Keratinocyte (primary cell): ENCODE measurements at places on chromosomes 3 and 15.

DNA sequence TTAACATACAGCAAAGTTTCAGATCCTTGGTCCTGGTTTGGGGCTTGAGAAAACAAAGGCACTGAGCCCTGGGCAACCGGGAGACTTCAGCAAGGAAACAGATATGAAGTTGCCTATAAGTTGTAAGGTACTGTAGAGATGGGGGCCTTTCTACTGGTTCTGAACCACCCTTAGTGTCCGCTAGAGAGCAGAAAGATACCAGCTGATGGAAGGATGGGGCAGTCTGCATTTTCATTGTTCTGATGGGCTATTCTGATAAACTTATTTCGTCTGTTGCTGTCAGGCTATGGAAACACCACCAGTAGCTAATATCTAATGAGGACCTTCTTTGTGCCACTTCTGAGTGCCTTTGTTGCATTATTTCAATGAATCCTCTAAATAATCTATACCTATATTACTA, 38.7 kb downstream of the FGD5 start:
- no peak for DNase-seq

GRCh38 chr3:43676441-43676840, 14.3 kb upstream of the ABHD5 start:
- DNase-seq: no peak

DNA sequence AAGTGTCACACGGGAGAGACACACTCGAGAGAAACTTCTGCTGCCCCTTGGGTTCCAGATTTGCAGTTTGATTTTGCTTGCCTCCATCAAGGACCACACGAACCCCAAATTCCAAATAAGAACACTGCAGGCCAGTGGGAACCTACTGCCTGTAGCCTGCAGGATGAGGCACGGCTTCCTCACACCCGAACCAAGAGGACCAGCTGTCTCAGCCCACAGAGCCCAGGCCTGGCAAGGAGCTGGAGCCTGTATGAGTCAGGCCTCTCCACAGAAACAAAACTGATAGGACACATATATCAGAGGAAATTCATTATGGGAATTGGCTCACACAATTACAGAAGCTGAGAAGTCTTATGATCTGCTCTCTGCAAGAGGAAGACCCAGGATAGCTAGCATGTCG, 188.1 kb upstream of the NSMCE3 start:
- no peak for DNase-seq

DNA sequence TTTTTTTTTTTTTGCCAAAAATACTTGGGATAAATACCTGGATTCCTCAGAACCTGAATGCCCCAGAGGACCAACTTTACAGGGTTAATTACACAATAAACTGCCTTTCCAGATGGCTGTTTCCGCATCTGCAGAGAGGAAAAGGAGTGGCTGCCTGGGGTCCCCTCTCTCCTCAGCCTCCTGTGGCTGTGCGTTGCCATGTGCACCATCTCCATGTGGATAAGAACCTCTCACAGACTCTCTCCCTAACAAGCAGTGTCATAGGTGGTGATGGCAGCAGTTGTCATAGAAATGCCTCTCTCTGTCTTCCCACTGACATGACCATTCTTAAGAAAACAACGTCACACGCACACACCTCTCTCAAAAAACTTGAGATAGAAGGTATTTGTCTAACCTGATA, 179.4 kb downstream of the RPLP1 start:
- DNase-seq: no peak
